ENCODE measurements at places on chromosomes 7 and 10.

GRCh38 chr7:135731-136645, 56.4 kb upstream of the FAM20C start:
- no peak for DNase-seq

DNA sequence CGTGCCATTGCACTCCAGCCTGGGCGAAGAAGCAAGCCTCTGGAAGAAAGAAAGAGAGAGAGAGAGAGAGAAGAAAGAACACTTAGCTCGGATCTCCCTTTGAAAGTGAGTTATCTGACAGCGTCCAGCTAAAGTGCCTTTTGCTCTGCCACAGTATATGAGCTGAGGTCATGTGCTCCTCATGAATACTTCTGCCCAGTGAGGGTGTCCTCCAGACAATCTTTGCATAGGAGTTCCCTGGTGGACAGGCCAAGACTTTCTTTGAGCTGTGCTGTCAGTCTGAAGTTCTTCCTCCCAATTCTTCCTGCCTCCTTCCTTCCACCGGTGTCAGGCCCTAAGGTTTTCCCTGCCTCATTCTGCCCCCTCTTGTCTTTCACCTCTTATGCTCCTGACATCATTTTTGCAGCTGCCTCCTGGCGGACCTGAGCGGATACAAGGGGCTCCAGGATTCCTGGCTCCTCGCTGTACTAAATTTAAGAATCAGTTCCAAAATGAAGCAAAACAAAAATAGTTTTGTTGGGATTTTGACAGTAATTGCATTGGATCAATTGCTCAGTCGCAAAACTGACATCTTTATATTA, 31.9 kb downstream of the XRCC2 start:
- DNase-seq, result no peak

DNA sequence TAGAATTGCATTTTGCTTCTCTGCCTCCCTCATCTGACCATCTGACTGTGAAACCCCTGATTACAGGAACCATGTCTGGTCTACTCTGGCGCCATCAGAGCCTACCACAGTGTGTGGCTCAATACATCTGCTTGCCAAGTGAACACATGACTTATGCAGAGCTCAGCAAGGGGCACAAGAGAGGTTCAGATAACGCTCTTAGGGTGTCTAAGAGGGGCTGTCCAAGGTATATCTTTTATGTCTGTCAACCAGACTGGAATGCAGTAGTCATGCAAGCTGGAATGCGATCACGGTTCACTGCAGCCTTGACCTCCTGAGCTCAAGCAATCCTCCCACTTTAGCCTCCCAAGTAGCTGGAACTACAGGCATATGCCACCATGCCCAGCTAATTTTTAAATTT, 10.3 kb upstream of the RRP12 start:
- DNase-seq, result no peak

GRCh38 chr10:5609952-5610616, 56.3 kb downstream of the ASB13 start:
- no peak for DNase-seq

GRCh38 chr10:20624642-20625041, 272.5 kb downstream of the NEBL start:
- no peak for DNase-seq

DNA sequence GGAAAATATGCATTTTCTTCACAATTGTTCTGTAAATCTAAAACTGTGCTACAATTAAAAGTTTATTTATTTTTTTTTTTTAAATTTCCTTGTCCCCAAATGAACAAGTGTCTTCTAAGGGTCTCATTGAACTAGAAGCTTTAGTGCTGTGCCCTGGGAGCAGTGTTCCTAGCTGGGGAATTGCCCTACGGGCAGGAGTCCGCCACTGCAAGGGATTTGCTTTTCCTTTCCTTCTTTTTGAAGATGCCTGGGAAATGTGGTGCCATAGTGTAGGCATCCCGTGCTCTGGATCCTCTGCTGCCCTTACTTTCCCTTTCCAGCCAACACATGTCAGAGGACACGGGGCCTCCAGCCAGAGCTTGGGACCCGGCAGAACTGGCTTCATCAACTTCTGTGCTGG, 177.1 kb upstream of the CTBP2 start:
- DNase-seq, result no peak

DNA sequence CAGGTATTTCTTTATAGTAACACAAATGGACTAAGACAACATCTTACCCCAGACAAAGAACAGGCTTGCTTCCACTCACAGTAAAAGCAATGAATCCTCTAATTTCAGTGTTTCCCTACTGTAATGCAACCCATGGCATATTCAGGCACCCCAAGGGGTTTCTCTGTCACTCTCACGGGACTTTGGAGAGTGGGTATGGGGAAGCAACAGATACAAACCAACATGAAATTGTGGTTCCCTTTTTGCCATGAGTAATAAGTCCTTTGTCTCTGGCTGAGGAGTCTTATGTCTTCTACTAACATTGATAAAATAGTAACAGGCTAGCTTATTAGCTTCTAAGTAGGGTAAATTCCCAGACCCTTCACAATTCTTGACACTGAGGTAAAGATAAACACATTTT, 51.4 kb upstream of the AOAH start:
- DNase-seq, result no peak

DNA sequence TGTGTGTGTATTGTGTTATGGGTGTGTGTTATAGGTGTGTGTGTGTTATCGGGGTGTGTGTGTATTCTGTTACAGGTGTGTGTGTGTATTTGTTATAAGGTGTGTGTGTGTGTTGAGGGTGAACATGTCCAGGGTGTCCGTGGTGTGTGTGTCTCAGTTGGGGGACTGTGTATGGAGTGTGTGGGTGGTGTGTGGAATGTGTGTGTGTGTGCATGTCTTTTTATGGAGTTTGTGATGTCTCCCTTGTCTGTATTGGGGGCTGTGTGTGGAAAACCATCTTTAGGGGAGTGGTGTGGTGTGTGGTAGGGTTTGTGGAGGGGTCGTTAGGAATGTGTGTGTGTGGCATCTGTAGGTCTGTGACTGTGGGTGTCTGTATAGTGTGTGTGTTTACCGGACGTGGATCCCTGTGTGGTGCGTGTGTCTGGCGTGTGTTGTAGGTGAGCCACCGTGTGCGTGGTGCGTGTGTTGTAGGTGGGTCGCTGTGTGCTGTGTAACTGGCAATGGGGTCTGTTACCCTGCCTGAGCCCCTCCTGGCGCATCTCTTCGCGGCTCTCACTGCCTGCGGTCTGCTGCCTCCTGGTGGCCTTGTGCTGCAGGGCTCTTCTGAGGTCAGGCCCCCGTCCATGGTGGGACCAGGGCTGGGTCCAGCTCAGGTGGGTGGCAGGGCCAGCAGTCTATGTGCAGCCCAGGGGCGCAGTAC, 61.7 kb downstream of the PALD1 start:
- DNase-seq, result no peak

DNA sequence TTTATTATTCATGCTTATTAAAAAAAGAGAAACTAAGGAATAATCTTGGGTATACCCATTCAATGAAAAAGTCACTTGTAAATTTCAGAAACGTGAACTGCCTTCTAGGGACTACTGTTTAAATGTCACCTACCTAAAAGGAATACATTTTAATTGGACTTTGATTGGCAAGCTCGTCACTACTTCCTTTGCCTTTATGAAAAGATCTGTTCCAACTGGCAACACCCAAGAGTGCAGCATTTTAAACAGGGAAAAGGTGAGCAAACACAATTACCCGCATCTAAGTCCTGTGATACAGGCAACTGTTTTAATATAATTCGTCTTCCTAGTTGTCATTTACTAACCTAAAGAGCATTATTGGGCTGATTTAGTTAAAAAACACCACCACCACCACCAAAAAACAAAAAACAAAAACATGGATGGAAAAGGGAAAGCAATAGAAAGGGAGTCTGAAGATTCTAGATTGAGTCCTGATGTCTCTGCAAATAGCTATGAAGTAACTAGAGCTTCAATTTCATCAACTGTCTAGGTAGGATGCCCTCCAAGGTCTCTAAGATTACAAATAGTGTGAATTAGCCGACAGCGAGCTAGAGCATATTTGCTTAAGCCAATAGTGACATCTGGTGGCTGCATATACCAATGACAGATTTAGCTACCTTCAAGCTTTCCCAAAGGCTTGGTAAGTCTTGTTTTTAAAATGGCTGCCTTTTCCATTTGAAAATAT, 33.8 kb upstream of the ICA1 start:
- DNase-seq, result peak; percentile 69

DNA sequence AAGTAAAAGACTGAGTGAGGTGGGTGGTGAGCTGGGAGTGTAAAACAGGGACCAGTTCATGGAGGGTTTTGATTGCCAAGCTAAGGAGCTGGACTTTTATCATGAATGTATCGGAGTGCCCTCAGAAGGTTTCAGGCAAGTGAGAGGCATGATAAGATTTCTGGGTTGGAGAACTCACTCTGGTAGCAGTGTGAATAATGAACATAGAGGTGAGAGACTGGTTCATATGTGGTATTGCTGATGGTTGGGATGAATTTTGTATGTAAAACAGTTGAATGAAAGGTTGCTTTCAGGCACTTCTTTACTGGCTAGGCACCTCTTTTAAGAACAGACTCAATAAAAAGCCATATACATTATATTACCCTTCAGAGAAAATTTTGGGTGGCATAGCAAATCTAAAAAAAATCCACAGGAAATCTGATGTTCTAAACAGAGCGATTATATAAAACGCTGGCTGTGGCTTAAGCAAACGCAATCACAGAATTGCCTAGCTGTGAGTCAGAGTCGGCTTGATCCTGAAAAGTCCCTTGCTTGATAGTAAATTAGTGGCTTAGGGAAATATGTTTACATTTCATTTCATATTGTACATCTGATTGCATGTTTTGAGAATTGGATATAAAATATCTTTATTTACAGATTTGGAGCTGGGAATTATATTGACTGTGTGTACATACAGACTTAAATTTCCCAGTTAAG, 92.9 kb upstream of the HDAC9 start:
- DNase-seq, result no peak

- DNase-seq, result no peak
Measured at GRCh38 chr10:11713186-11713743, 28.9 kb upstream of the ECHDC3 start.

DNA sequence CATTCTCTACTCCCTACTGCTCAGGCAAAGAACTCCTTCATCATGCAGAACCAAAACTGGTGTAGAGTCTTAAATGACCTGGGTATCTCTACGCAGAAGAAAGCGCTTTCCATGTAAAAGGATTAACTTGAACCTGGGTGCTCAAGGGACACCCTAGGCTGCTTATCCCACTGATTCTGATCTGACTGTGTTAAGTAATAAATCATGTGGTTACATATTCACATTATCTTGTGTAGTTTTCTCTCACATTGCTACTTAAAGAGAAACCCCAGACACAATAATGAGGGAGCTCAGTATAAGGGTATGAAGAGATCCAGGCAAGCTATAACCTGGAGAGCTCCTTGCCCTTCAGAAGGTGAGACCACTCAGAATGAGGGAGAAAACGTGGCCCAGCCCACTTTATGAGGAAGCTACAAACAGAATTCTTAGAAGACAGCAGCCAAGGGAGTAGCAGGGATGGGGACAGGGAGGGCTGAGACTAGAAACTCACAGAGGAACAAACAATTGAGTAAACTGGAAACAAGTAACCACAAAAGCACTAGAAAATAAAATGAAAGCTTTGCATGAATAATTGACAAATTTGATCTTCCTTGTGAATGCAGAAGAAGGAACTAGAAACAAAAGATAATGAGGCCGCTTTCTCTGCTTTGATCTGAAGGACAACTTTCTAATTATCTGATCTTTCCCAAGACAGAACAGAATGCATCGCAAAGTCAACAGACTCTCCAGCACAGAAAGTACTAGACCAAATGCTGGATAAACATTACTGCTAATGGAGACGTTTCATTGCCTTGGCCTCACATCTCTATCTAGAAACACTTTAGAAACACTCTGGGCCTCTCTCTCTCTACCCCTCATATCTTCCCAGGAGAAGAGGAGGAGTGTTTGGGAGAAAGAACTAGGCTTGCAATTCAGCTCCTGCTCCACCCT, 76.1 kb downstream of the LRRC17 start:
- no peak for DNase-seq

GRCh38 chr10:12849319-12850181, 152.0 kb downstream of the CCDC3 start:
- DNase-seq, result no peak

DNA sequence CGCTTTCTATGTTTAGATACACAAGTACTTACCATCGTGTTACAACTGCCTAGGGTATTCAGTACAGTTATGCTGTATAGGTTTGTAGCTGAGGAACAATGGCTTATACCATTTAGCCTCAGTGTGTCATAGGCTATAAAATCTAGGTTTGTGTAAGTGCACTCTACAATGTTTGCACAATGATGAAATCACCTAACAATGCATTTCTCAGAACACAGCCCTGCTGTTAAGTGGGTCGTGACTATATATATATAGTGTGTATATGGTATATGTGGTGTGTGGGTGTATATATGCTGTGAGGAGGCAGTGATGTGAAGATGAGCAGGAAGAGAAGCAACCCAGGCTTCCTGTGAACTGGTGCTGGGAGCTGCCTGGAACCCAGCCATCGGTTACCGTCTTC, 65.6 kb upstream of the MKI67 start:
- no peak for DNase-seq

DNA sequence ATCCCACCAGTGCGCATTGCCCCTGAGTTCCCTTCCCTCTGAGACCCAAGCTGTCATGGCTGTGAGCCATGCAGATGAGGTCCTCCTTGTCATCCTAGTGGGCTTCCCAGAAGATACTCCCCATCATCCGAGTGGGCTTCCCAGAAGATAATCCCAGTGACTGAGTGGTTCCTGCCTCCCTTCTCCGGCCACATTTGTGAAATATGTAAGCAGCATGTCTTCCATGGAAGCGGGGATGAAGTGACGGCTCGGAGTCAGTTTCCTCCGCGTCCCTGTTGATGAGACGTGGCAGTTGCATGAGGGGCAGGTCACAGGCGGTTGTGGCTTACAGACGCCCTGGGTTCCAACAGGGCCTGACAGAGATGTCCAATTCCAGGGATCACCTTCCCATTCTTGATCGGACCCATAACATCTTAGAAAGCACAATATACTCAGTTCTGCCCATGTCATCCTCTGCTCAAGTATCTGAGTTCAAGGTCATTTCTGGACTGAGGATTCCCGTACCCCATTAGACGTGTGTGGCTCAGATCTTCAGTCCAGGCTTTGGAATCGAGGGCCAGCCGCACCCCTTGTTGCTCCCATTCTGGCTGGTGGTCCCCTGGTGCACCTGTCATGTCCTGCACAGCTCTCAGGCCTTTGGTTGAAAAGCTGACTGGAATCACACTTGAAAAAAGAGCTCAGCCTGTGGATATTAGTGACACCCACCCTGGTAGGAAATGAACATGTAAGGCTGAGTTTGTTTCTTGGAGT, 166.9 kb downstream of the PTPRN2 start:
- DNase-seq, result no peak

DNA sequence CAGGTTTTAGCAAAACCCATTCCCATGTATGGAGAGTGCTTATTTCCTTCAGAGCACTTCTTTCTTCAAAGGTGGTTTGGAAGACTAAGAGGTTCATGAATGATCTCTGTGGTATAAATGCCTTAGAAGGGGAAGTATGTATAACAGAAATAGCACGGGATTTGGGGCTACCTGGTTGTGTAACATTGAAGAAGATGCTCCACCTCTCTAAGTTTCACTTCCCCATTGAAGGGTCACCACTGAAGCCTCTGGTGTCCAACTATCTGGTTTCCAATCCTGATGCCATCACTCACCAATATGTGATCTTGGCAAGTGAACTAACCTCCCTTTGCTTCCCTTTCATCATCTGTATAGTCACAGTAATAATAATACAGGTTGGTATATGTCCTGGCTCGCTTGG, 37.2 kb downstream of the CYCS start:
- no peak for DNase-seq

Measured in frontal cortex (tissue), 4 donors.